ENCODE measurements at places on chromosomes 2 and 18.
A peak's percentile ranks its signal among the peaks of the same experiment; 100 is the strongest.

- peak; percentile 66 for DNase-seq
These were observed 110.6 kb upstream of the PXDN start for GRCh38 chr2:1854729-1855547.

GRCh38 chr18:75376004-75376403, 51.5 kb downstream of the SMIM21 start:
- no peak for DNase-seq

GRCh38 chr2:39779927-39780326, 869 bp upstream of the THUMPD2 start:
- no peak for DNase-seq

GRCh38 chr2:33069894-33070651, 123.3 kb downstream of the LTBP1 start:
- peak; percentile 100 for DNase-seq

All from fibroblast of lung (primary cell).